Pericardium fibroblast (primary cell): ENCODE measurements at places on chromosomes 2 and 18. TPM values are rescaled to one million over a fixed set of nuclear protein-coding genes. Genes with fewer than 3 reads are reported as not detected.

The C2orf76 gene
- total RNA-seq = 9.8 and 18.2 TPM in 2 replicates

The UGT1A8 gene
- not detected in 2 replicates for total RNA-seq

The IL1R2 gene
- 3.9 TPM in 1 of 2 replicates, not detected in the other for total RNA-seq

The STPG4 gene
- not detected in 2 replicates for total RNA-seq

The ALKAL2 gene
- total RNA-seq = 0.09 and 1.3 TPM in 2 replicates

The MTX2 gene
- 30.9 and 37.3 TPM in 2 replicates for total RNA-seq

The DYSF gene
- total RNA-seq = 0.70 and 9.4 TPM in 2 replicates

The ORC2 gene
- 6.2 and 11.9 TPM in 2 replicates for total RNA-seq

The CAPN10 gene
- 13.7 and 13.9 TPM in 2 replicates for total RNA-seq

The GIGYF2 gene
- total RNA-seq = 27.7 and 44.5 TPM in 2 replicates

The NOTO gene
- not detected in 2 replicates for total RNA-seq

The TUBB8B gene
- total RNA-seq = not detected in 2 replicates

The COA5 gene
- 12.7 and 24.8 TPM in 2 replicates for total RNA-seq

The MBOAT2 gene
- total RNA-seq = 20.4 and 28.7 TPM in 2 replicates

The KCNIP3 gene
- 22.5 and 41.2 TPM in 2 replicates for total RNA-seq

The STARD6 gene
- not detected in 2 replicates for total RNA-seq

The BMP10 gene
- not detected in 2 replicates for total RNA-seq

The C1GALT1C1L gene
- 0.09 and 1.4 TPM in 2 replicates for total RNA-seq

The SEMA4C gene
- 26.8 and 28.2 TPM in 2 replicates for total RNA-seq

The BCL2 gene
- 4.1 and 4.3 TPM in 2 replicates for total RNA-seq

The TLX2 gene
- total RNA-seq = 0.35 TPM in 1 of 2 replicates, not detected in the other

The ALPI gene
- total RNA-seq = not detected in 2 replicates

The ASPRV1 gene
- 0.70 and 0.77 TPM in 2 replicates for total RNA-seq

The ALK gene
- total RNA-seq = not detected in 2 replicates
